ENCODE measurements at places on chromosomes 13 and 19. TPM values are rescaled to one million over a fixed set of nuclear protein-coding genes. Genes with fewer than 3 reads are reported as not detected.
A peak's percentile ranks its signal among the peaks of the same experiment; 100 is the strongest.

DNA sequence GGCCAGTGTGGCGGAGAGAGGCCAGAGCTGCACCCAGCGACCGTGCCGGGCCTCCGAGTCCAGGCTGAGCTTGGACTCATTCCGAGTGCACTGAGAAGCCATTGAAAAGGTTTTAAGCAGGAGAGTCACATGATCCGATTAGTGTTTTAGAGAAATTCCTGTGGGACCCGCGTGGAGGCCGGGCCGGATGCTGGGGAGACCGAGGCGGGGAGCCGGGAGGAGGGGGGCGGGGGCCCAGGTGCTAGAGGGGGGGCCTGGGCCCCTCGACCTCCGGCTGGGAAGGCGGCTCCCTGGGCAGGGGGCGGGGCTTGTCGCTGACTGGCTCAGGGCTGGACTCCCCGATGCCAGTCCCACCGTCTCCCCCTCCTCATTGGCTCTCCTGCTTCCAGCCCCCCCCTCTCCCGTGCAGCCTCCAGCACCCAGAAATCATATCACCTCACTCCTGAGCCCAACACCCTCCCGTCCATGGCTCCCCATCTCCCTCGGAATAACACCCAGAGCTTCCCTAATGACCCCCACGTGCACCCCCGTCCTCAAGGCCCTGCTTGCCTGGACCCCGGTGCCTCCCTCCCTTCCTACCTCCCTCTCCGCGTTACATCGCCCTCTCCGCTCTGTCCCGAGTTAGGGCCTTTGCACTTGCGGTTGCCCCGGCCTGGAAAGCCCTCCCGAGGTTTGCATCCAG is 5.2 kb upstream of the ZNF579 start:
- H3K27me3 ChIP-seq, result no peaks in the 10 kb centered on the region
- H3K27ac ChIP-seq, result no peak overlapping the region
- H3K4me1 ChIP-seq, result peaks cover 10% of the 10 kb centered on the region
- H3K36me3 ChIP-seq, result no peaks in the 10 kb centered on the region
- DNase-seq, result peak; percentile 45
- peak overlapping the region; percentile 4 for H3K4me3 ChIP-seq

The ZNF583 gene
- total RNA-seq, result 1.3 TPM

- no peaks in the 10 kb centered on the region for H3K4me1 ChIP-seq
- no peak overlapping the region for H3K4me3 ChIP-seq
- DNase-seq, result no peak
- no peaks in the 10 kb centered on the region for H3K27me3 ChIP-seq
- no peaks in the 10 kb centered on the region for H3K36me3 ChIP-seq
- H3K27ac ChIP-seq, result no peak overlapping the region
These were observed 246.6 kb downstream of the TSHZ3 start for GRCh38 chr19:31102674-31103073.

The C19orf18 gene
- 0.86 TPM for total RNA-seq

- no peaks in the 10 kb centered on the region for H3K27me3 ChIP-seq
- H3K36me3 ChIP-seq, result no peaks in the 10 kb centered on the region
- DNase-seq, result no peak
- no peaks in the 10 kb centered on the region for H3K4me1 ChIP-seq
- H3K27ac ChIP-seq, result no peak overlapping the region
These were observed 177.3 kb upstream of the KL start for GRCh38 chr13:32838945-32839344.

- H3K27ac ChIP-seq, result peak overlapping the region; percentile 39
- no peak overlapping the region for H3K4me3 ChIP-seq
- no peaks in the 10 kb centered on the region for H3K4me1 ChIP-seq
- no peaks in the 10 kb centered on the region for H3K27me3 ChIP-seq
These were observed 9.0 kb downstream of the COL4A1 start for GRCh38 chr13:110297766-110298504.

- no peak overlapping the region for H3K4me3 ChIP-seq
- DNase-seq, result no peak
- no peaks in the 10 kb centered on the region for H3K36me3 ChIP-seq
- no peaks in the 10 kb centered on the region for H3K4me1 ChIP-seq
- H3K27me3 ChIP-seq, result no peaks in the 10 kb centered on the region
- no peak overlapping the region for H3K27ac ChIP-seq
These were observed 67.2 kb downstream of the HSPH1 start for GRCh38 chr13:31094331-31095015.

DNA sequence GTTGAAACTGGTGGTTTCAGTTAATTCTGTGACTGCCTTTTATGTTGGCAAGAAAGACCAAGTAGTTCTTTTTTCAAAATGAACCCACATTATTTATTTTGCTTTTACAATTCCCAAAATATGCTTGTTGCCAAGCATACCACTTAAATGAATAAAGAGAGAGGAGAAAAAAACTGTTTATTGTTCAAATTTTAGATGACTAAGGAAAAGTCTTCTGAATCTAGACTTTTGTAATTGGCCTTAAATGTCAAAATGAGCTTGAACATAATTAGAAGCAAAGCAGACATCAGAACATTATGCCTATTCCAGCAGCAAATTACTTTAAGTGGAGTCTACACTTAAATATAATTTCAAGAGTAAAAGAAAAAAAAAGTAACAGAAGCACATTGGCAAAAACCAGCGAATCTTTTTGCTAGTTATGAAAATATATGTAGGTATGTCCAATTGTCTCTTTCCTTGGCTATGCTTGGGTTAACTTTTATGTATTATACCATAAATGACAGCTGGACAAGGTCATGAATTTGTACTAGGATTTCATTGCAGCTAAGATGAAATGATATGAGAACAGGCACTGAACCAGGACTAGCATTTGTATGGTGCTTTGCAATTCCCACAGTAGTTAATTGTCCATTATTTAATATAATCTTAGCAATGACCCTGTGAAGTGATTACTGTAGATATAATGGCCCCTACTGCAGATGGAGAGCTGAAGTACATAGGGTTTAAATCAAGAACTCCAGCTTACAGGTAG is 211.9 kb downstream of the NALCN start:
- H3K27ac ChIP-seq, result no peak overlapping the region
- no peak overlapping the region for H3K4me3 ChIP-seq
- H3K36me3 ChIP-seq, result no peaks in the 10 kb centered on the region
- no peak for DNase-seq
- H3K4me1 ChIP-seq, result no peaks in the 10 kb centered on the region

DNA sequence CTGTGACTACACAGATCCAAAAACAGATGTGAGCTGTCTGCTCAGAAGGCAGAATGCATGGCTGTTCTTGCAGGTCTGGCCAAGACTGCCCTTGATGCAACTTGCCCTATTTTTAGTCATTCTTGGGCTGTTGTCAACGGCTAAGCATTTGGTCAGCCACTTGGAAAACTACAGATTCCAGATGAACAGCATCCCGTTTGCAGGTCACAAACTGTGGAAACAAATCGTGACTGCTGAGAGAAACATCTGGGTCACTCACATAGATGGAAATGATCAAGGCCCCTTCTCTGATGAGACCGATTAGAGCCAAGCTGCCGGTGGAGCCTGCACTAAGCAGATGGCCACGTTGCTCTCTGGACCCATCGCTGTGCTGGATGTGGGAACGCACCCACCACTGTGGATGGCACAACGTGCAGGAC is 15.4 kb upstream of the METTL21C start:
- no peaks in the 10 kb centered on the region for H3K36me3 ChIP-seq
- no peak overlapping the region for H3K4me3 ChIP-seq
- DNase-seq, result no peak
- no peak overlapping the region for H3K27ac ChIP-seq
- H3K4me1 ChIP-seq, result no peaks in the 10 kb centered on the region

DNA sequence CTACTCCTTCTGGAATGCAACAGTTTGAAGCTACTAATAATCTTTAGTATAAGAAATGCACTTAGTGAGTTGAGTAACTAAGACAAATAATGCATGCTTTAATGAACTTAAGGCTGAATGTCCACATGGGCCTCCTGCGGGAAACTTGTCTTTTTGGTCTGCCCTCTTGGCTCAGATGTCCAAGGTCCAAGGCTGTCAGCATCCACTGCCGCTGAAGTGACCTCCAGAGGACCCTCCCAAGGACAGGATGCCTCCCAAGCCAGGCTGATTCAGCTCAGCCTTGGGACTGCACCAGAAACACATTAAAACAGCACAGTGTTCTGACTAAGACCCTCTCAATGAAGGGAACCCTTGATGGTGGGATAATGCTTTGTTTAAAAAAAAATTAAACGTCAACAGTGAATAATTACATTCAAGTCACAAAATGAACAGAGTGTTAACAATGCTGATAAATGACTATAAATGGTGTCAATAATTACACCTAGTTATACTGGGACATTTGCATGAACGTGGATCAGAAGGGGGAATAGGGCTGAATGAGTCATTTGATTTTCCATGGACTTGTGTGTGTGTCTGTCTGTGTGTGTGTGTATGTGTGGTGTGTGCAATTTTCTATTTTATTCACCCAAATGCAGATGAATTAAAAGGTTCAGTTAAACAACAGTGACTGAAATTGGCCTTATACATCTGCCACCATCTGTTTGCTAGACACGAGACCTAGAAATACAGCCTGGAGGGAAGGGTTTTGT is 150.5 kb downstream of the COL4A1 start:
- H3K27me3 ChIP-seq, result no peaks in the 10 kb centered on the region
- H3K27ac ChIP-seq, result no peak overlapping the region
- no peak overlapping the region for H3K4me3 ChIP-seq
- DNase-seq, result no peak
